ENCODE measurements at places on chromosomes 3 and 15.

GRCh38 chr3:14305324-14305723 is 97.1 kb upstream of the SLC6A6 start:
- no peak for DNase-seq

GRCh38 chr3:53748512-53749271 is 97.5 kb downstream of the CHDH start:
- DNase-seq: no peak

GRCh38 chr3:47961815-47962606 is 54.2 kb downstream of the MAP4 start:
- DNase-seq: peak; percentile 59

- no peak for DNase-seq
These were observed 598.3 kb downstream of the SI start for GRCh38 chr3:164479978-164480377.

GRCh38 chr15:63075984-63076713 is 33.6 kb downstream of the TPM1 start:
- DNase-seq: no peak

DNA sequence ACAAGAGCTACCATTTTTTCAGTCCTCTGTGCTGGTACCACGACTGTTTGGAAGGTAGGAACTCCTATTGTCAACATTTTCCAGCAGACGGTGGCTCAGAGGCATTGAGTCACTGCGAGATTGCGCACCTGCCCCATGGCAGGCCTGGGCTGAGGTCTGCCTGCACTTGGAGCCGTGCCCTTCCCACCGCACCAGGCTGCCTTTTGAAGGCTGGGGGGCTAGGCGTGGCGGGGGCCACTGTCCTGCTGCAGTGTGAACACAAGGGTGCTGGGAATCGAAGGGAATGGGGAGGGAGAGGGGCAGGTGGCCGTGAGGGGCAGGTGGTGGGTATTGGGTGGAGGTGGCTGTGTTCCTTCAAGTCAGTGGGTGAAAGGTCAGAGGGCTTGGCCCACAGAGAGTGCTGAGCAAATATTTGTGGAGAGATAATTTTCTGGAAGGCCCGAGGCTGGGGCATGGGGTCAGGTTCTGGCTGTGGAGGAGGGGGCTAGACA is 16.3 kb downstream of the SNX33 start:
- DNase-seq: no peak

- no peak for DNase-seq
These were observed 1.8 kb upstream of the FAN1 start for GRCh38 chr15:30901889-30902288.

GRCh38 chr3:149375501-149376196 is 1.8 kb downstream of the TM4SF1 start:
- no peak for DNase-seq

DNA sequence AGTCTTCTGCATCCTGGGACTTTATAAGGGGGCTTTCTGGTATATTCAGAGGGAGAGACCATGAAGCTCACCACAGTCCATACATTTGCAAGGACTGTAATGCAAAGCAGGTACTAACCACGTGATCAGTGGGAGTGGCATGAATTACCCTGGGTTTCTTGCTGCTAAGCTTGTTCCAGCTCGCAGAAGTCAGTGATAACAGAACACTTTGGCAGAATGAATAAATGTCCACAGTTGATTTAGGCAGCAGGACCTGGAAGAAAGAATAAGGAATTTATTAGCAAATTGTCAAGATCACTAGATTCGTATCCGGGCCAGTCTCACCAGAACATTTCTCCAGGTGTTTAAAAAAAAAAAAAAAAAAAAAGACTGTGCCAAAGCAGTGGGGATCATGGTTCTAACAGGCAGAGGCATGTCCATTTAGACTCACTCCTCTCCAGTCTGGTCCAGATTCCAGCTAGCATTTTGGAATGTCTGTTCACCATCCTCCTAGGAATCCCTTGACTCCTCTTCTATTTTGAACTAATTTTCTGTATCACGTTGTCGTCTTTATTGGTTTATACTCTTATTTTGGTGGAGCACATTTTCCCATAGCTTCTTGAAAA is 24.5 kb downstream of the HHLA2 start:
- no peak for DNase-seq

DNA sequence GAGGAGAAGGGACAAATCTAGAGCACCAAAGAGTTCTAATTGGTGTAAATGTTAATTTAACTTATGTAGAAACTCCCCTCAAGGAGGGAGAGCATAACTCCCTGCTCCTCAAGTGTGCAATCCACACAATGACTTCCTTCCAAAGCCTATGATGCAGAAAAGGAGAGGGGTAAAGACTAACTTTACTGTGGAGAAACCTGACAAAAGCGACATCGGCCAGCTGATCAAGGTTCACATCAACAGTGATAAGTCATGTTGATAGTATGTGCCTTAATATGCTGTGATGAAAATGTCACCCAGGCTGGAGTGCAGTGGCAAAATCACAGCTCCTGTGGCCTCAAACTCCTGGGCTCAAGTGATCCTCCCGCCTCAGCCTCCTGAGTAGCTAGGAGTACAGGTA is 76.5 kb downstream of the TFDP2 start:
- DNase-seq: no peak

DNA sequence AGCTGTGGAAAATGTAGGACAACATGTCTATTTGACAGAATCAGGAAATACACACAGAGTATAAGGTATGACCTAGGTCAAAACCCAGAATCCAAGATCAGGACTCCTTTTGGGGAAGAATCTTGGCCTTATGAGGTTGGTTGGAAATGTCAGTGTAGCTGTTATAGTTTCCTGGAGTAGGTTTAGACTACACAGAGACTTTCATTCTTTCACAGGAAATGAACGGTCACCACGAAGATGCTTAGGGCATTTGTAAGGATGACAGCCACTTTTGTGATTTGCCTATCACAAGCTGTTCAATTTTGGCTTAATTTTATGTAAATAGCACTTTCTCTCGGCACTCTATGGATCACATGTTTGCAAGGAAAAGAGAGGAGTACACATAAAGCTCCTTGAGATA is 18.6 kb upstream of the ZBTB20 start:
- no peak for DNase-seq

DNA sequence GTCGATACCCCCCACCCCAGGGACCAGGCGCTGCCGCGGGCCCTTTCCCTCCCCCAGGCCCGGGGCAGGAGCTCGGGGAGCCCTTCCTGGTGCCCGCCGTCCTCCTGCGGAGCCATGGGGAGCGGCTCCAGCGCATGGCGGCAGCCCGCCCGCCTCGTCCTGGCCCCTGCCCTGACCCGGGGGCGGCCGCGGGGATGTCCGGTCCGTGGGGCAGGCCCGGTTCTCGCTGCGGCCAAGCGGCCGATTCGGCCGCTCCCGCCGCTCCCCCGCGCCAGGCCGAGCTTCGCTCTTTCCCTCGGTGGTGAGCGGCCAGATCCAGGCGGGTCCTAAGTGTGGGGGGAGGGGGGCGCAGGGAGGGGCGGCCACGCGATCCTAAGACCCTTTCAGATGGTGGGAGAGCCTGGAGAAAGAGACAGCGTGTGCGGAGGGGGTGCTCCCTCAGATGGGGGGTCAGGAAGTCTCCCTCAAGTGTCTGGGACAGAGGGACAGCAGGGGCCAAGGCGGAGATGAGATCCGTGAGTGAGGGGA is 1.3 kb downstream of the NEIL1 start:
- DNase-seq: no peak

DNA sequence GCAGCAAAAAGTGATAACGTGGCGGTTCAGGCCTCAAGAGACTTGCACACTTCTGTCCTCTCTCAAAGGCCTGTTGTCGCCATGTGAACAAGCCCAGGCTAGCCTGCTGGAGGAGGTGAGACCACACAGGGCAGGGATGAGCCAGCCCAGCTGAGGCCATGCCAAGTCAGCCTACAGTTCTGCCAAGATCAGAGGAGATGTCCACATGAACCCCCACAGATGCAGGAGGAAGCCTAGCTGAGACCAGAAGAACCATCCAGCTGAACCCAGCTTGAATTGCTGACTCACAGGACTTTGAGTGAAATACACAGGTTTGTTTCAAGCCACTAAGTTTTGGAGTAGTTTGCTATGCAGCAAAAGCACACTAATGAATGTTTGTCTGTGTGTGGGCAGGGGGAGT is 50.3 kb upstream of the SEC13 start:
- no peak for DNase-seq

GRCh38 chr15:70461017-70461416 is 302.3 kb downstream of the UACA start:
- no peak for DNase-seq

- no peak for DNase-seq
These were observed 8.7 kb upstream of the GPD1L start for GRCh38 chr3:32097768-32098167.

DNA sequence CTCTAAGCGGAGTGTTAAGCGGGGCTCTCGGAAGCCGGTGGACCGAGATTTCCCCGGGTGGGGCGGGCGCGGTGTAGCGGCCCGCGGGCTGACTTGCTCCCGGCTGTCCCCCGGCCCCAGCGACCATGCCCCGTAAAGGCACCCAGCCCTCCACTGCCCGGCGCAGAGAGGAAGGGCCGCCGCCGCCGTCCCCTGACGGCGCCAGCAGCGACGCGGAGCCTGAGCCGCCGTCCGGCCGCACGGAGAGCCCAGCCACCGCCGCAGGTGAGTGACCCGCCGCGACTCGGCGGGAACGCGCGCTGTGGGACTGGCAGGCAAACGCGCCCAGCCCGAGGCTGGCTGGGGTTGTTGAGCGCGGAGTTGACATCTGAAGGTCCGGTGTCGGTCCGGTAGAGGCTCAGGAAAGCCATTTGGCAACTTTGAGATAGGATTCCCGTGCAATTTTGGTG is 1.3 kb downstream of the SMC4 start:
- peak; percentile 35 for DNase-seq

DNA sequence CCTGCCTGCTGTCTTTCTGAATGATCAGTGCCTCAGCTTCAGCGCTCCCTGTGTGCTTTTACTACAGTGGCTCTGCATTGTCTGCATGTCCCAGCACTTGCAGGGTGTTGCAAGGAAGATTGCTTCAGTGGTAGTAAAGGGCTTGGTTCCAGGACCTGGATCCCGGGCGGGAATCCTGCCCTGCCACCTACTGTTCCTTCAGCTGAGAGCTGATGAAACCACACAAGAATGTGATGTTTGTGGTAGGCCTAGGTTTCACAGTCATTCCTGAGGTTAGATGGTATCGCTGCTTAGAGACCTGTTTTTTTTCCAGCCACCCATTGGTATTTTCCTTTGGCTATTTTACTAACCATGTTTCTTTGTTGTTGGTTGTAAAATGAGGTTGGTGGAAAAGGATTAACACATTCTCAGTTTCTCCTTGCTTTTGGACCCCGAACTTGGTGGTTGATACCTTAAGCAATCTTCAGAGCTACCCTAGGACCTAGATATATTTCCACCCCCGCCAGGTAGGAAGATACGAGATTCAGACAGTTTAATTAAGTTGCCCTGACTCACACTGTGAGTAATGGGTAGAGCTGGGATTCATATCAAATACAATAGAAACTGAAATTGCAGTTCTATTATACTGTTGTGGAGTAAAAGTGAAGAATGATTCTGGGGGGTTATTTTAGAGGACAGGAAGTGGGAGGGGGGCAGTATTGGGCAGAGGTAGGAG is 11.4 kb downstream of the GPR87 start:
- DNase-seq: no peak

Data from activated CD4-positive, alpha-beta memory T cell treated with anti-CD3 and anti-CD28 coated beads, Interleukin-2, amount 10 ng/mL, durations not matched to agents 7 days and 5 days (primary cell).